DMS 273 treated with DMSO at 0.1 percent for 48 hours (cell line): ENCODE measurements at places on chromosomes 12 and 14.

- no peak for DNase-seq
Measured at GRCh38 chr12:113854385-113855142, 111.6 kb downstream of the RBM19 start.

GRCh38 chr14:89314274-89314673, 102.8 kb downstream of the FOXN3 start:
- no peak for DNase-seq

GRCh38 chr14:33030386-33030785, 91.7 kb downstream of the NPAS3 start:
- no peak for DNase-seq

GRCh38 chr12:110107369-110108281, 16.5 kb upstream of the IFT81 start:
- no peak for DNase-seq
